ENCODE measurements at places on chromosomes 4 and X.

DNA sequence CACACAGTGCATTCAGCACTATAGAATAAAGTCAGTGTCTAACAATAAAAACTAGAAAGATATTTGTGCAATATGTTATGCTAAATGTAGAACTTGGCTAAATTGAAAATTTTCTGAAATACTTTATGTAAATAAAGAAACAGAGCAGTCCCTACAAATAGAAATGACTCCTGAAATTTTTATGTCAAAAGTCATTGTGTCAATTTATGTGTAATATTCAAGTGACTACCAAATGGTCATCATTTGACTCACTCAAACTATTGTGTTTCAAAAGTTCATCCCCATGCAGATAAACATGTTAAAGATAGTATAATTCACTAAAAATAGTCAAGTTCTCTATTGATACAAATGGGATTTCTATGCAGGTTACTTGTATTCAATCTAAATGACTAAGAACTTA is 17.9 kb downstream of the LRBA start:
- no peak for DNase-seq

GRCh38 chr4:90444904-90445303 is 317.7 kb downstream of the CCSER1 start:
- DNase-seq = no peak

DNA sequence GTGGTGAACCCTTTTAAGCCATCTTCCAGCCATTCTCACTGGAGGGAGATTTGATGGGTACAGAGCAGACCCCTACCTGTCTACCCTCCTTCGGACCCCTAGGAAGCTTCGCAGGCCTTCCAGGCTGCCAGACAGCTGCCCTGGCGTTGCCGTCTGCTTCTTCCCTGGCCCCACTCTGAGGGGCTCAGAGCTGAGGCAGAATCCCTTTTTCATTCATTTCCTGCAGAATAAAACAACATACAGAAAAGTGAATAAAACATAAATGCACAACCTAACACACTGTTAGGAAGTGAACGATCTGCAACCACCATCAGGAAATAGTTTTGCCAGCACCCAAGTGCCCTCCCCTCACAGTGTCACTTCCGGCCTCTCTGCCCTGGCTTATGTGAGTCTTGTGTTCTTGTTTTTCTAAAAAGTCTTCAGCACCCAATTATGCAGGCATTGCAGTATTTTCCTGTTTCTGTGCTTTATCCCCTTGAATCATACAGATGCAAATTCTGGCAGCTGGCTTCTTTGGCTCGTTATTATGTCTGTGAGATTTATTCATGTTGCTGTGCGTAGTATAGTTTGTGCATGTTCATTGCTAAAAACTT is 5.6 kb upstream of the ADD1 start:
- peak; percentile 59 for DNase-seq

DNA sequence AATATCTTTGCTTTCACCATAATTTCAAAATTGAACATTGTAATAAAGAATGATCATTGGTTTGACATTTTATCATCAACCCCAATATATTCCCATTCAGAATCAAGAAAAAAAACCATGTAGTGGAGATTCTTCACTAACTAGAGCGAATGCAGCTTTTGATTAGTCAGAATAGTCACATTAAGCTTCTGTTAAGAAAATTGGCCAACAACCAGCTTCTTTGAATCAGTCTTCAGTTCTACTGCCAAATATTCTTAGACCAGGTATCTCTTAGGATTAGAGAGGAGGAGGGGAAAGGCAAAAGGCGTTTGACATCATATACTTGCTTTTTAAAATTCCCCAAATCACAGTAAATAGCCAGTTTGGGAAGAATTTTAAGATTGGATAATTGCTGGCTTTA is 22.2 kb upstream of the TBC1D8B start:
- DNase-seq = no peak

DNA sequence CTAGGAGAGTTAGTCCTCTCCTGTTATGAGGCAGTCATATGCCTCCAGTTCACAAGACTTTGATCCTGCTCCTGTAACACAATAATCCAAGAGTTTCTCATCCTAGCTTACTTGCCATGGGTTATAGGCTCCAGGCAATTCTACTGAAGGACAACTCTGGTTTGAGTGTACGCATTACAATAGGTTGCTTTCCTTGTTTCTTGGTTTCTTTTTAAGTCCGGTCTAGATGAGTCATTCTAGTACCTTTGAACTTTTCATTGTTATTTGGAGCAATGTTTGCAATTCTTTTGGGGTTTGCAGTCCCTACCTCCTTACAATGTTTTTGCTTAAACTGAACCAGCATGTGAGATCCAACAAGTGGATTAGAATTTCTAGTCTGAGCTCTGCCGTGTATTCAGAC is 109.1 kb downstream of the ANAPC4 start:
- DNase-seq = no peak

DNA sequence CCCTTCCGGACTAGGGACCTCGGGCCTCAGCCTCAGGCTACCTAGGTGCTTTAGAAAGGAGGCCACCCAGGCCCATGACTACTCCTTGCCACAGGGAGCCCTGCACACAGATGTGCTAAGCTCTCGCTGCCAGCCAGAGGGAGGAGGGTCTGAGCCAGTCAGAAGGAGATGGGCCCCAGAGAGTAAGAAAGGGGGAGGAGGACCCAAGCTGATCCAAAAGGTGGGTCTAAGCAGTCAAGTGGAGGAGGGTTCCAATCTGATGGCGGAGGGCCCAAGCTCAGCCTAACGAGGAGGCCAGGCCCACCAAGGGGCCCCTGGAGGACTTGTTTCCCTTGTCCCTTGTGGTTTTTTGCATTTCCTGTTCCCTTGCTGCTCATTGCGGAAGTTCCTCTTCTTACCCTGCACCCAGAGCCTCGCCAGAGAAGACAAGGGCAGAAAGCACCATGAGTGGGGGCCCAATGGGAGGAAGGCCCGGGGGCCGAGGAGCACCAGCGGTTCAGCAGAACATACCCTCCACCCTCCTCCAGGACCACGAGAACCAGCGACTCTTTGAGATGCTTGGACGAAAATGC is at the start of gene WAS:
WAS (plus strand) TSS at position 389 of the 572 bp plus-strand sequence; CDS start at position 444, 55 bp downstream.
- no peak for DNase-seq

DNA sequence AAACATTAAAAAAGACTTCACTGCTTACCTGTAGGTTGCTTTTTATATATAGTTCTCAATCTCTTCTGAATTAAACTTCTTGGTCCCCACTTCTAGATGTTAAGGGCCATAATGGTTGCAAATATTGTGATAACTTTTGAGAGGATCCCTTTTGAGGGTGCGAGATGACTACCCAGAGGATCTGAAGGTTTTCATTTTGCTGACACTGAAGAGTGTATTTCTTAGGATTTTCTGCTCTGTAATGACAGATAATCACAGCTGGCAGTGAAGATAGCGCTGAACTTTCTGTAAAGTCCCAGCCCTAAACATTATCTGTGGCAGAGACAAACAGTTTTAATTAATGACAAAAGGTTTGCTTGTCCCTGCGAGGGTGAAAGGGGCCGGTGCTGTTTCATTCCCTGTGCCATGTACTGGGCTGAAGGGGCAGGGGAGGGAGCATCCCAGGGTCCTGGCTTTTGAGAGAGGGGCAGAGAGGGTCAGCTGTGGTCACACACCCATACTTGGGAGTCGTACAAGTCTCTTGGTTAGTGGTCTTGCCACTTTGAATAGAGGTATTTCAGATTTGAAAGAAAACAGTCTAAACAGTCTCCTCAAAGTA is 22.2 kb downstream of the CLCN4 start:
- no peak for DNase-seq

- DNase-seq = no peak
Observed at GRCh38 chr4:75484190-75484589, 30.0 kb downstream of the RCHY1 start.

DNA sequence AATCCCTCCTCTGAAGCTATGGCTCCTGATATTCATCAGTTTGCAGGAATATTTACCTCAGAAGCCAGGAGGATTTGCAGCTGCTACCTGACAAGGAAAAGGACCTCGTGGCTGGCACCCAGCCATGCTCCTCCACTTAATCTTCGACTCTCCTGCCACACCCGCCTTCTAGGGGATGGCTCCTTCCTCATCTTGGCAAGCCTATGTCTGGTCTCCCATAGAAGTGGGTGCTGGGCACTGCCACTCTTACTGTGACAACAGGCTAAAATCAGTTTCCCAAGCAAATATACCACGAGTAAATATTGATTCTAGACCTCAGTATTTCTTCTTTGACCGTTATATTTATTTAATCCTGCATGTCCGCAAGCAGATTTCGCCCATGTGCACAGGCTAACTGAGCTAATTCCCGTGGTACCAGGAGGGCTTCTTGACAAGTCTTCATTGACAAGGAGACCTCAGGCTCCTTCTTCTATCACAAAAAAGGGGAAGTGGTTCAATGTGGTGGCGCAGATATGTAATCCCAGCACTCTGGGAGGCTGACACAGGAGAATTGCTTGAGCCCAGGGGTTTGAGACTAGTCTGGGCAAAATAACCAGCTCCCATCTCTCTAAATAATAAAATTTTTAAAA is 52.6 kb upstream of the DCTD start:
- DNase-seq = no peak

DNA sequence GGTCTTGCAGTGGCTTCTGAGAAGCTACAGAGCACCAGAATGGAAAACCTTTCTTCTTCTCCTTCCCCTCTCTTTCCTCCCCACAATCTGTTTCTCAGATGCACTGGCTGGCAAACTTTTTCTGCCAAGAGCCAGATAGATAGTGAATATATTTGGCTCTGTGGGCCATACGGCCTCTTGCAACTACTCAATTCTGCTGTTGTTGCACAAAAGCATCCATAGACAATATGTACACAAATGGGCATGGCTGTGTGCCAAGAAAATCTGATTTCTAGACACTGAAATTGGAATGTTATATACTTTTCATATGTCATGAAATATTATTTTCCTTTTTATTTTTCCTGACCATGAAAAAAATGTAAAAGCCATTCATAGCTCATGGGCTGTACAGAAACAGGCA is 3.1 kb downstream of the PHEX start:
- no peak for DNase-seq

GRCh38 chr4:128141866-128142265 is 80.8 kb downstream of the LARP1B start:
- DNase-seq = no peak

DNA sequence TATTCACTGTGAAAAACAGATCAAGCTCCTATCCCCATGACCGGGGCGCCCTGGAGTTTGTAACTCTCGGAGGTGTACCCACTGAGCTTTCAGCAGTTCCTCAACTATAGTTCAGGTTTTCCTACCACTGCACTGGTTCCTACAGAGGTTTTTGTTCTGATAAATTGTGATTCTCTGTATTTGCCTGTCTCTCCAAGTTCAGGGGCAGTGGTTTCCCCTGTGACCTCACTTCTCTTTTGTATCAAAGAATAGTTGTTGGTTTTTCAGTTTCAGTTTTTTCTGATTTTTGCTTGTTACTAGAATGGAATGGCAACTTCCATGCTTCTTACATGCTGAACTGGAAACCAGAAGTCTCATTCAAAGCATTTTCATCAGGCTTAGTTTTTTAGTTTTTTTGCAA is 56.8 kb upstream of the PLS3 start:
- DNase-seq = no peak

GRCh38 chrX:8010105-8010504 is 82.9 kb upstream of the PNPLA4 start:
- DNase-seq = no peak

- no peak for DNase-seq
Observed at GRCh38 chr4:15914291-15914690, 24.2 kb downstream of the FGFBP1 start.

DNA sequence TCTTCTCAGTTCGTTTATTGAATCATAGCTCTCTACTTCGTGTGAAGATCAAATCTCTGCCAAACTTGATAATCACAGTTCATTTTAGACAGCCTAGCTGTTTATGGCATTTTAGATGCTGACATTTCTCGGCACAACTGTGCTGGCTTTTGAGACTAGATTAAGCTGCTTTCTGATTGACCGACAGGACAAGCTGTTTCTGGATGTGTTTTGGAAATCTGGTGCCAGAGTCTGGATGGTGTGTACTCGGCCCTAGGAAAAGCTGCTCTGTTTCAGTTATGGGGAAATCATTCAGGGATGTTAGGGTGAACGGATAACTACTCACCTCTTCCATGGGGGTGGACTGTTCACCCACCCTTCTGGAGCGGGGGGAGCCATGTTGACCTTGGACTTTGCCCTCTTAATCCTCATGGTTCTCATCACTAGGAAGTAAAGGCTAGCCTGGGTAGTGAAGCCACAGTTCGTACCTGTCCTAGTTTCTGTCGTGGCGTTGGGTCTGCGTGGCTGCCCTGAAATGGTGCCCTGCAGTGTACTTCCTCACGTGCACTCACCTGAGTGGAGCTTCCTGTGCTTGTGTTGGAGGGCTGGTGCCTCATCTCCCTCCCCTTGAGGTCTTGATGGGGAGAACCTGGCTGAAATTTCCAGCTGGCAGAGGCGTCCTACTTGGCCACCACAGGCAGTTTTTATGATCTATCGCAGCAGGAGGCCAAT is 13.7 kb upstream of the WDR1 start:
- no peak for DNase-seq

GRCh38 chrX:123876177-123876576 is 16.3 kb downstream of the XIAP start:
- no peak for DNase-seq

- no peak for DNase-seq
Observed at GRCh38 chrX:109600237-109600651, 24.7 kb downstream of the KCNE5 start.

Data from T-helper 22 cell (primary cell).